ENCODE measurements at places on chromosomes 16 and 17. TPM values are rescaled to one million over a fixed set of nuclear protein-coding genes. Genes with fewer than 3 reads are reported as not detected.

Gene HS3ST3B1
- total RNA-seq: 11.5 TPM

DNA sequence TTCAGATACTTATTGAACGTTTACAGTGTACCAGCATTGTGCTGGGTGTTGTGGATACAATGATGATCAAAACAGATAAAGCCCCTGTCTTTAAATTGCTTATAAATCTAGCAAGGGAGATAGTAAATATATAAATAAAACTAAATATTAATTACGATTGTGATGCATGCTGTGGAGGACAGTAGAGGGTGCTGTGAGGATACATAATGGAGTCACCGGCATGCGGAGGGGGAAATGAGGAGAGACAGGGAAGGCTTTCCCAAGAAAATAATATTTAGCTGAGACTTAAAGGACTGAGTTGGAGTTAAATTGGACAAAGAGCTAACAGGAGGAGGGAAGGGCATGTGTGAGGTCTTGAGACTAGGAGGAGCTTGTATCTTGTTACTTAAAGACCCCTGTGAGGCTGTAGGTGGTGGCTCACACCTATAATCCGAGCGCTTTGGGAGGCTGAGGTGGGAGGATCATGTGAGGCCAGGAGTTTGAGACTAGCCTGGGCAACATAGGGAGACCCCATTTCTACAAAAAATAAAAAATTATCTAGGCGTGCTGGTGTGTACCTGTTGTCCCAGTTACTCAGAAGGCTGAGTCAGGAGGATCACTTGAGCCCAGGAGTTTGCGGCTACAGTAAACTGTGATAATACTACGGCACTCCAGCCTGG lies 2.4 kb downstream of the DHRS7B start:
- DNase-seq: no peak
- peaks cover 12% of the 10 kb centered on the region for H3K36me3 ChIP-seq
- no peaks in the 10 kb centered on the region for H3K27me3 ChIP-seq
- H3K27ac ChIP-seq: no peak overlapping the region
- peaks cover 43% of the 10 kb centered on the region for H3K4me1 ChIP-seq

DNA sequence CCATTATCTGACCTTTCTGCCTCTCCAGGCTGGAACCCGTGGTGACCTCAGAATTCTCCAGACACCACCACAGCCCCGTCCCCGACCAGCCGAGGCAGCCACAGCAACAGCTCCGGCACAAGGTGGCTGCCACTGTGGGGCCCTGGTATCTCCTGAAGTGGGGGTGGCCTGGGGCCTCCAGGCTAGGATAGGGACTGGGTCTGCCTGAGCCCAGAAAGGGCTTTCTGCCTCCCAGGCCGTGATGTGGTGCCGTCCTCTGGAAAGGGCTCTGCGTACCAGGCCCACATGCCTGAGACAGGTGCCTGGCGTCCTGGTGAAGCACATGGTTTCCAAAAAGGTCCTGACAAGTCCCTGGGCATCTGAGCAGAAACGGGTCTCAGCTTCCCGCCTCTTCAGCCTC lies 17.1 kb downstream of the FLYWCH1 start:
- H3K27me3 ChIP-seq: no peaks in the 10 kb centered on the region
- peaks cover 17% of the 10 kb centered on the region for H3K4me1 ChIP-seq
- DNase-seq: no peak
- peaks cover 4% of the 10 kb centered on the region for H3K36me3 ChIP-seq
- no peak overlapping the region for H3K4me3 ChIP-seq

GRCh38 chr16:15976225-15976812 lies 26.9 kb downstream of the ABCC1 start:
- no peak overlapping the region for H3K27ac ChIP-seq
- no peaks in the 10 kb centered on the region for H3K27me3 ChIP-seq
- peaks cover 2% of the 10 kb centered on the region for H3K4me1 ChIP-seq
- no peak for DNase-seq
- H3K4me3 ChIP-seq: no peak overlapping the region
- peaks cover 94% of the 10 kb centered on the region for H3K36me3 ChIP-seq

DNA sequence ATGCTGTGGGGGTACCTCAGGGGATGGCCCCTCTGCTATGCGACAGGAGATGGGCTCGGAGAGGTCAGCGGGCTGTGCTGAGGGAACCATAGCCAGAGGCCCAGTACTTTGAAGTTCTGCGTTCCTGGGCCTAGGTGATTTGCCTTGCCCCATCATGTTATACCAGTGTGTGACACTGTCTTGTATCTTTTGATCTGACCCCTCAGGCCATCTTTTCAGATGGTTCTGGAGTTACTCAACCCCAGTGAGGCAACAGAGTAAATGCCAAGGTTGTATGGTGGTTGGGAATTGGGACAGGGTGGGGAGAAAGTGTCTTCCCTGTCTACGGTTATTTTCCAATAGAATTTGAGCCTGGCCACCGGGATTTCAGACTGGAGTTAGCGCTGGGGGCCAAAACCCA lies 8.5 kb downstream of the MSI2 start:
- H3K4me1 ChIP-seq: peaks cover 44% of the 10 kb centered on the region
- H3K27me3 ChIP-seq: no peaks in the 10 kb centered on the region
- H3K4me3 ChIP-seq: no peak overlapping the region
- H3K36me3 ChIP-seq: peaks cover 89% of the 10 kb centered on the region

DNA sequence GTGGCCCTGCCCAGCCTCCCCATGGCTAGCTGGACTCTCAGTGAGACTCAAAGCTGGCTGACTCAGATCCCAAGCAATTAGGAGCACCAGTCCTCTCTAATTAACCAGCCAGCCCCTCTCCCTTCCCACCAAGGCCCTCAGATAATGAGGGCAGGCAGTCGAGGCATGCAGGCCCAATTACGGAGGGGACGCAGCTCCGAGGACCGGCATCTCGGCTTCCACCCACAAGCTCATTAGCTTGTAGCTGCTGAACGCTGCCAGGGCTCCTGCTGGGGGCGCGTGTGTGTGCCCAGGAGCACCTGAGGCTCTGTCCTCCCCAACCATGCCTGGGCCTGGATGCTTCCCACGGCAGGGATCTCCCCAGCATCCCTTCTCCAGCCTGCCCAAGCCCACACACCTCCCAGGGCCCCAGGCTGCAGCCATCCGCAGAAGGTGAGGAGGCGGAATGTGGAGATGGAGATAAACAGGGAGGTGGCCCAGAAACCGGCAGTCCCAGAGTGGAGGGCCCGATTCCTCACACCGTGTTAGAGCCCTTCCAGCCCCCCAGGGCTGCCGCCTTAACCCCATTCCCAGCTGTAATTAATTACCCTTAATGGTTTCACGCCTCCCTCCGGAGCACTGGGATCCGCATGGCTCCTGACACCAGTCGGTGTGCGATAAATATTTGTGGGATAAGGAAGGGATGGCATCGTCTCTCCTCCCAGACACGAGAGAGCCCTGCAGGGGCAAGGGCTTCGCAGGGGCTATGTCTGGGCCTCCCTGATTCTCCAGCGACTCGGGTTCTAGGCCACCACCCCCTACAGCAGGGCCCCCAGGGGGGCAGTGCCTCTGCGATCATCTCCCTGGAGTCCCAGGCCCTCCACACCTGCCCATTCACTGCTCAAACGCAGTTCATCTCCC lies 42.2 kb downstream of the RPH3AL start:
- no peaks in the 10 kb centered on the region for H3K4me1 ChIP-seq
- no peak for DNase-seq
- H3K36me3 ChIP-seq: no peaks in the 10 kb centered on the region
